ENCODE measurements at places on chromosomes 13 and 19.

- DNase-seq = no peak
Observed at GRCh38 chr13:33615436-33615835, 202.5 kb upstream of the RFC3 start.

DNA sequence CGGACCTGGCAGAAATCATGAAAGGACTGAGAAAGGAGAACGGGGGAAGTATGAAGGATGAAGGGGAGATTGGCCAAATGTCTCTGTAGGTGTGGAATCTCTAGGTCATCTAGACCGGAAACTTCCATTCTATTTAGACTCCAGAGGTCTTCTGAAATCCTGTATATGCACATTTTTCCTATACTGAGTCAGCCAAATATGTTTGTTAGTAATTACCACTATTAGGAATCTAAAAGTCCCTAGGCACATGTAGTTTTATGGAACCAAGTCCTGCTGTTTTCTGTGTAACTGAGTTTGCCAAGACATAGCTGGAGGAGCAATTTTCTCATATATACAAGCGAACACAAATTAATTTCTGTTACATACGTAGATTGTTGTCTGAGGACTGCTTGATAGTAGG, 498.1 kb downstream of the GPC5 start:
- no peak for DNase-seq

- DNase-seq = no peak
Observed at GRCh38 chr19:33616857-33617256, 4.9 kb upstream of the CHST8 start.

DNA sequence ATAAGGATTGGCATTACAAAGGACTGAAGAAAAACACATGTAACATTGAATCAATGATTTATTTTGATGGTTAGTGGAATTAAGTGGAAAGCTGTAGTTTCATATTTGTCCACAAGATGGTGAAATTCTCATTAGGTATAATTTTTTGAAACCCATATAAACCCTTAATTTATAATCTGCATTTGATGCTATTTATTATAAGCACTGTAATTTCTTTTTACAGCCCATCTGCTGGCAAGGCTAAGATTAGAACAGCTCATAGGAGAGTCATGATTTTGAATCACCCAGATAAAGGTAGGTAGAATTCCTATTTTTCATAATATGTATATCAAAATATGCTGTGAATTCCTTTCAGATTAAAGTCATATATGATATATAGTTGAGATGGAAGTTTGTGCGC, 62.2 kb downstream of the DNAJC15 start:
- no peak for DNase-seq

DNA sequence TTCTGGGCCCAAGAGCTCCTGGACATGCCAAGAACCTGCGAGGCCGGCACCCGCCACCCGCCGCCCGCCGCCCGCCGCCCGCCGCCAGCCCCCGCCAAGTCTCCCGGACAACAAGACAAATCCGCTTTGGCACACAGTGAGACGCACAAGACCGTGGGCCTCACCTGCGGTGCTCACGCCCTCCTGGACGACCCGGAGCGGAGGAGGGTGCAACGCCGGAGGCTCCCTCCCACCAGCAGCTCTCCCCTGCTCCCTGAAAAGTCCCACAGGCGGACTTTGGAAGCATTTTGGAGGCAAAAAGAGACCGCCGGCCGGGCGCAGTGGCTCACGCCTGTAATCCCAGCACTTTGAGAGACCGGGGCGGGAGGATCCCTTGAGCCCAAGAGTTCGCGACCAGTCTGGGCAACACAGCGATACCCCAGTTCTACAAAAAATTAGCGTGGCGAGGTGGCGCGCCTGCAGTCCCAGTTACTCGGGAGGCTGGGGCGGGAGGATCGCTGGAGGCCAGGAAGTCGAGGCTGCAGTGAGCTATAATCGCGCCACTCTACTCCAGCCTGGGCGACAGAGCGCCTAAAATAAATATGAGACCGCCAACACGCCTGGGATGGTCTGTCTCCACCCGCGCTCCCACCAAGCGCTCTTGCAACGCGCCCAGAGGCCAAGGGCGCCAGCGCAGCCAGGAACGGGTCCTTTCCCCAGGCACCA, 783 bp downstream of the RHPN2 start:
- DNase-seq = no peak

- DNase-seq = no peak
Observed at GRCh38 chr13:97234742-97235141, 12.6 kb downstream of the MBNL2 start.

Measured in SW 1271 (cell line).